Cerebellar cortex (tissue), 1 donor: ENCODE measurements at places on chromosomes 6 and 20.

DNA sequence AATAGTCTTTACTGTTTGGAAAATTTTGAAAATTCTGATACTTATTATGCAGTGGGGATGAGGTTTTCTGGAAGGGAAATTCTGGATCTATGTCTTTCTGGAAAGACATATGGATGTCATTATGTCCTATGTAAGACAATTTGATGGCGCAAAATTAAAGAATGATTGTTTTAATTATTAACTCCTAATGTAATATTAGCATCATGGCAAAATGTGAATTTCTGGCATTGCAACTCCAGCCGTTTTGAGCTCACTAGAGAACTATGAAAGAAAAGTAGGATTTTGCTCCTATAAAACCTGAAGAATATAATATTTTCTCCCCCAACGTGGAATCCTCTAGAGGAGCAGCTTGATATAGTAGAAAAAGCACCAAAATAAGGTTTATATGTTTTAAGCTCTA, 243.2 kb downstream of the RFPL4B start:
- no peak for DNase-seq

GRCh38 chr6:107769053-107769658, 55.0 kb downstream of the SCML4 start:
- no peak for DNase-seq

DNA sequence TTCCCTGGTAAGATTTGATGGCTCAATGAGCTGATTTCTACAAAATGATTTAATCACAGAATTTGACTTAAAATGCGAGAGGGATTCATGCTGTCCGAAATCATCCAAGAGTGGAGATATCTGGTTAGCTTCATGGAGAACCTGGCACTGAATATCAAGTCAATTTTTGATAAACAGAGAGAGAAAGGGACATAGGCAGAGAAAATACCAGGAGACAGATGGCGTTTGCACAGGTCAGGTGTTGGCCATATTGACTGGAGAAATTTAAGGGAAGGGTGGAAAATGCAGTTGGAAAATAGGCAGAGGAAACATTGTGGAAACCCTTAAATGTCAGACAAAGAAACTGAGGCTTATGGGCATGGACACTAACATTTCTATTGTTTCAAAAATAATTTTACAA, 47.0 kb downstream of the BCAS1 start:
- DNase-seq: peak; percentile 91

DNA sequence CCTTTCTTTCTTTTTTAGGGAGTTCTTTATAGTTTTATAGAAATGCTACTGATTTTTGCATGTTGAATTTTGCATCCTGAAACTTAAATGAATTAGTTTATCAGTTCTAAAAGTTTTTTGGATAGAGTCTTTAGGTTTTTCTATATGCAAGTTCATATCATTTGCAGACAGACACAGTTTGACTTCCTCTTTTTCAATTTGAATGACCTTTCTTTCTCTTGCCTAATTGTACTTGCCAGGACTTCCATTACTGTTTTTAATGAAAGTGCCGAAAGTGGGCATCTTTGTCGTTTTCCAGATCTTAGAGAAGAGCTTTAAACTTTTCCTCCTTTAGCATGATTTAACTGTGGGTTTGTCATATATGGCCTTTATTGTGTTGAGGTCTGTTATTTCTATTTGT, 21.1 kb upstream of the EDN1 start:
- DNase-seq: no peak

DNA sequence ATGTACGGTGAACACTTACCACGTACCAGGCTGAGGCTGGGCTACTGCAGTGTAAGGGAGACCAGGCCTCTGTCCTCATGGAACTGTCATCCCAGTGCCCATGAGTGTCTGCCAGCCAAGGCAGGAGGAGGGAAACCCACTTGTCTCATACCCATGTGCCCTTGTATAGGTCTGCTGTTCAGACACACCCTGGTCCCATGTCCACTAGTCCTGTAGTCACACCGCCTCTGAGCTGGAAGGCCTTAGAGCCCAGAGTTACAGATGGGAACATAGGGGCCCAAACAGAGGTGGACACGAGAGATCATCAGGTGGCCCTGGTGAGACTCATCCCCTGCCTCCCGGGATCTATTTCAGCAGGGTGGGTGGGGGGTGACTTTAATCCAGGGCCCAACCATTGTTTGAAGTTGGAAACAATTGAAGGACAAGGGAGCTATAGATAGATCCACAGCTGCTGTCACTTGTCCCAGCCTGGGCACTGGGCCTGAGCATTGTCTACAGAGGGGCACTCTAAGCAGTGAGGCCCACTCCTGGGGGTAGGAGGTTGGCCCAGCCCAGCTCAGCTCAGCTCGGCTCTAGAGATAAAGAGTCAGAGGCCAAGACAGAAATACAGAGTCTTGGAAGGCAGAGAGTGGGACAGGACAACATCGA, 14.6 kb downstream of the MYH7B start:
- DNase-seq: no peak

GRCh38 chr6:75852721-75853120, 103.7 kb downstream of the MYO6 start:
- DNase-seq: no peak

DNA sequence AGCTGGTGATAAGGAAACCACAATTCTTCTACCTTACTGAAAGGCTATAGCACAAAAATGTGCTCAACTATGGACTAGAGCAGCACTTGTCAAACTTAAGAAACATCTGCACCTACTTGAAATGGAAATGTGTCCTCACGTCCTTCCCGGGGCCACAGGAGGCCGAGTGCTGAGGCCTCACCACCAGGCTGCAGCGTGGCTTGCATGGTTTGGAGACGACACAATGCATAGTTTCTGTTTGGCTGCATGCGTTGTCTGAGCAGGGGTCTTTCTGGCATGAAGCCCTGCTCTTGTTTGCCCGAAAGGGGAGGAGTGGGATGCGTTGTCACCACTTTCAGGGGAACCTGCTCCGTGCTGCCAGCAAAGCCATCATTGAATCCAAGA, 228.8 kb downstream of the TTLL2 start:
- no peak for DNase-seq

DNA sequence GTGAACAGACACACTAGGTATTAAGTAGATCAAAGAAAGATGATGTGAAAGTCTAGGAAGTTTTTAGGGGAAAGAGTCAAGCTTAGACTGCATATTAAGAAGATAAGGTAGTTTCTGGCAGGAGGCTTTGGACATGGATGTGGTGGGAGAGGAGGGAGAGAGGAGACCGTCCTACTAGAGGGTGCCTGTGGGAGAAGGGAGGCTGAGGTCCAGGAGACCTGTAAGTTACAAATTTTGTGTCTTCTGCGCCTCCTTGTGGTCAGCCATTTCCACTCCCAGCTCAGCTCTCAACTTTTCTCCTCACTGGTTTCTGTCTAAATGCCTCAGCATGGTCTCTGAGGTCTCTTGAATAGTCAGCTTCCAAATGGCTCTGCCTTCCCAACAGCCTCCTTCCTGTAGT, 193.5 kb downstream of the UNC5CL start:
- DNase-seq: peak; percentile 30

DNA sequence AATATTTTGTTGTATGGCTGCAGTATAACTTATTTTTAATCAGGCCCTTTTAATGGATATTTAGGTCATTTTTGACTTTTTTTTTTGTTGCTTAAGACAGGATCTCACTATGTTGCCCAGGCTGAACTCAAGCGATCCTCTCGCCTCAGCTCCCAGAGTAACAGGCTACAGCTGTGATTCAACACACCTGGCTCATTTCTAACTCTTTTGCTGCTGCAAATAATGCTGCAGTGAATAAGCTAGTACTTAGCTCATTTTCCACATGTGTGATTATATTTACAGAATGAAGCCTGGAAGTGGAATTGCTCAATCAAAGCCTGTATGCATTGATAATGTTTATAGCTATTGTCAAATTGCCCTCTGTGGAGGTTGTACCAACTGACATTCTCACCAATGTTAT, 1.1 kb downstream of the GTSF1L start:
- no peak for DNase-seq

DNA sequence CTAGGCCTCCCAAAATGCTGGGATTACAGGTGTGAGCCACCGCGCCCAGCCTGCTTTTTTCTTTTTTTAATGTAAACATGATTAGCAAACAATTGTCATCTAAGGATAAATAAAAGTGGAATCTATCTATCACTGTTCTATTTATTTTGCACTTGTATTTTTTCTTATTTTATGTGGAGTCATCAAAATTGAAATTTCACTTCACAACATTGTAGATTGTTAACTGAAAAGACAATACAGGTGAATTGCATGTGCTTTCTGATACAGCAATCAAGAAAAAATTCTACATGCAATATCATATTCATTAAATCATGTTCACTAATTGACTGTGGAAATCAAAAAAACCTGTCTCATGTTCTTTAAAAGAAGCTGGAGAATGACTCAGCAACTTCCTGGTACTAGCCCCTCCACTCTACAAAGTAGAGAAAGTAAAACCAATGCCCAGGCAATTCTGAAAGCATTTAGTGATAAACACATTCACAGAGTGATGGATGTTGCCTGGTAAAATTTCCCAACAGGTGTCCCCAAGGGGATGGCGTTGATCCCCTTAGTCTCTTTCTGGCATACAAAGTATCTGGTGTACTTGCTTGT, 10.7 kb upstream of the RFX6 start:
- no peak for DNase-seq

GRCh38 chr6:142523515-142524375, 221.9 kb downstream of the ADGRG6 start:
- DNase-seq: no peak
